ENCODE measurements at places on chromosomes 2 and 18.

DNA sequence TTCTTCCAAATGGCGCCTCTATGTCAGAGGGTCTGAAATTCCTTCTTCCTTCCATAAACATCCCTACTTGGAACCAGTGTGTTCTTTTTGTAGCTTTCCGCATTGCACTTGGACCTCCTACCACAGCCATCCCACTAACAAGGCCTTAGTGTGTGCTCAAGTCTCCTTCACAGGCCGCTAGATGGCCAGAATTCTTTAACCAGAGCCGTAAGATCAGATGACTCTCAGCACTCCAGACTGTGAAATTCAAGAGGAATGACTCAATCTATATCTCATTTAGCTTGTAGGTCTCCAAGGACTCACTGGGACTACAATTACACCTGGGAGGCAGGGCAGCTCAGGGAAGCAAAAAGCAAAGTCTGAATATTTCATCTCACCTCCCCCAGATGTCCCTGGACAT, 298.9 kb downstream of the EIPR1 start:
- no peak for DNase-seq

- peak; percentile 79 for DNase-seq
Measured at GRCh38 chr2:138503087-138503442, 1.5 kb downstream of the SPOPL start.

DNA sequence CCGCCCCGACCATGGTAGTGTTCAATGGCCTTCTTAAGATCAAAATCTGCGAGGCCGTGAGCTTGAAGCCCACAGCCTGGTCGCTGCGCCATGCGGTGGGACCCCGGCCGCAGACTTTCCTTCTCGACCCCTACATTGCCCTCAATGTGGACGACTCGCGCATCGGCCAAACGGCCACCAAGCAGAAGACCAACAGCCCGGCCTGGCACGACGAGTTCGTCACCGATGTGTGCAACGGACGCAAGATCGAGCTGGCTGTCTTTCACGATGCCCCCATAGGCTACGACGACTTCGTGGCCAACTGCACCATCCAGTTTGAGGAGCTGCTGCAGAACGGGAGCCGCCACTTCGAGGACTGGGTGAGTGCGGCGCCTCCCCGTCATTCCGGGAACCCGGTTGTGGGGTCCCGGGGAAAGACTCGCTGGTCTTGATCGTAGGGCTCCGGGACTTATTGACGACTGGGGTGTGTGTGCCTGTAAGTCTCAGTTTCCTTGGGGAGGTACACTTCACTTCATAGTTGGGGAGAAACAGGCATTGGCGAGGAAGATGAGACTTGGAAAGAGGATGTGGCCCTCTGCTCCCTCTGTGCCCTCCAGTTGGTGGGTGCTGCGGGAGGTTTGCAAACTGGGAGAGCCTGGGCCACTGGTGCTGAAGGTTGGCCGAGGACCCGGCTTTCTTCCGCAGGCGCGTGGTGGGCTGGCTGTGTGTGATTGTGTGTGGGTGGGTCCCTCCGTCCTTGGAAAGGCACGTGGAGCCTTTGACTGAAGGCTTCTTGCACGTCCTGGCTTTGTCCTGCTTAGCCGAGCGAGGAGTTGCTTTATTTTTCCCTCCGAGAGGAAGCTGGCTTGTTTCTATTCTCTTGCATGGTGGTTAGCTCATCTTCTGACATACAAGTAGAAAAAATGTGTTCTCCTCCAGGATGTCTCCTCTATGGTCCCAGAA, 886 bp downstream of the PRKCE start:
- DNase-seq: peak; percentile 63

DNA sequence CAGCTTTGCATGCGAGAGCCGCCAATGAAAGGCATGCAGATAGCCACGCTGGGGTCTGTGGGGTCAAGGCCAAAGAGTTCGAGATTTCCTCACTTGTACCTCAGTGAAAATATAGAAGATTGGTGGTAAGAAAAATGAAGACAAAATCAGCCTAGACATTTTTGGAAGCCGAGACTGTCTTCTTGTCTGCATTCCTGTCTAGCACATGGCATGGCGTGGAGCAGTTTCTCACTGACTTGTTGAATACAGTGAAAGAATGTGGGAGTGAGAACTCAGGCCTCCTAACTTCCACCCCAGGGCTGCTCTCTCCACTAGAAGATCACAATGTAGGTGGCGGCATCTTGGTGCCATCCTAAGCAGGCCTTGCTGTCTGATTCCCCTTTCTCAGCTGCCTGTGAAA, 740.8 kb upstream of the HS6ST1 start:
- no peak for DNase-seq

GRCh38 chr2:11168488-11168887, 13.2 kb downstream of the SLC66A3 start:
- no peak for DNase-seq

- no peak for DNase-seq
Measured at GRCh38 chr2:164721430-164721829, 100.1 kb upstream of the GRB14 start.

DNA sequence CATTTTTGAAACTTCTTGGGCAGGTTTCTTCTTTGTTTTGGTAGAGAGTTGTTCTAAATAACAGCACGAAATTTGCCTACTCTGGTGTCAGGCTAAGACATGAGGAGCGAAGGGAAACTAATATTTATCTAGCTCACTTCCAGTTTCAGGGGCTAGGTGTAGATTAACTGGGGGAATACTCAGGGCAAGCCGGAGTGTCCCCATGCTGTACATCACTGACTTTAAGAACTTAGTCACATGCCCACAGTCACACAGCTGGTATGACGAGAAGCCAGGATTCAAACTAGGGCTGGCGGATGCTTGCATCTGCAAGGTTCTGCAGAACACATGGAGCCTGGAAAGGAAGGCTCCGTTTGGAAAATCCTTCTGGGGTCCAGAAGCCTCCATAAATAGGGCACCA, 133.3 kb downstream of the ALPK2 start:
- DNase-seq: no peak

DNA sequence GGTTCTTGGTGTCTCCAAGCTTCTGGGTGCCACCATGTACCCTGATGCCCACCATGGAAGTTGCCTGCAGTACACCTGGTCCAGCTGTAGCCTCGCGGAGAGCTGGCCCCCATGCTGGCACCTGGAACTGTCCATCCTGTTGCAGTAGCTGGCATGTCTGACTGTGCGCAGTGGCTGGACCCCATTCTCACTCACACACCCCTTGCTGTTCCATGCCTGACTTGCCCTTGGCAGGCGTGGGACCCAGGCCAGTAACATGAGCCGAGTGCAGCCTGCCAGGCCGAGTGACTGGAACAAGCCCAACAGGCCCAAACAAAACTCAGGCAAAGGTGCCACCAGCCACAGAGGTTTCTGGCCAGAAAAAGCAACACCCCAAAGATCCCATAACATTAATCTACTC, 73.8 kb downstream of the NEURL3 start:
- no peak for DNase-seq

- no peak for DNase-seq
Measured at GRCh38 chr2:112679484-112679883, 33.7 kb downstream of the SLC20A1 start.

DNA sequence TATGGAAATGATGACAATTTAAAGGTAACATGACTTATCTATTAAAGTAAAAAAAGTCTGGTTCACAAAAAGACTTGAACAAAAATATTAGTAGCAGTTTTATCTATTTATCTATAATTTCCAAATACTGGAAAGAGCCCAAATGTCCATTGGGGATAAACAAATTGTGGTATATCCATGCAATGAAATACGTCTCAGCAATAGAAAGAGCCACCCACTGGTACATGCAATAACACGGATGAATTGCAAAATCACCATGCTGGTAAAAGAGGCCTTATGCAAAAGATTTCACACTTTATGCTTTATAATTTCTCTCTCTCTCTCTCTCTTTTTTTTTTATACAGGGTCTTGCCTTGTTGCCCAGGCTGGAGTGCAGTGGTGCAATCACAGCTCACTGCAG, 91.4 kb upstream of the ASAP2 start:
- DNase-seq: peak; percentile 51

DNA sequence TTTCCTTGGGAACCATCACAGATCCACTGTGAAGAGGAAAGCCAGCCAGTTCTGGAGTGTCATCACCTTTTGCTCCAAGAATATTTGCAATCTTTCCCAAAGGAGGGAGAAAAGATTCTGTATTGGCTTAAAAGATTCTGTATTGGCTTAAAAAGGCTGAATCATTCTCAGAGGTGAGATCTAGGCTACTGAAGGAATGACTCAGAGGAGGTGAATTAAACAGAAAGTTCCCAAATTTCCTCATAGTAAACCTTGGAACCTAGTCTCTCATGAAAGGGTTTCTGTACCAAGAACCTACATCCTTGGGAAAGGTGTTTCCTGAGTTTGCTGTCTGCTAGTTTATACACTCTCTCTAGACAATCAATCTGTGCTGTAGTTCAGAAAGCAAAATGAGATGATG, 34.1 kb upstream of the GRB14 start:
- DNase-seq: no peak

- DNase-seq: no peak
Measured at GRCh38 chr2:58081000-58081399, 34.4 kb downstream of the VRK2 start.

DNA sequence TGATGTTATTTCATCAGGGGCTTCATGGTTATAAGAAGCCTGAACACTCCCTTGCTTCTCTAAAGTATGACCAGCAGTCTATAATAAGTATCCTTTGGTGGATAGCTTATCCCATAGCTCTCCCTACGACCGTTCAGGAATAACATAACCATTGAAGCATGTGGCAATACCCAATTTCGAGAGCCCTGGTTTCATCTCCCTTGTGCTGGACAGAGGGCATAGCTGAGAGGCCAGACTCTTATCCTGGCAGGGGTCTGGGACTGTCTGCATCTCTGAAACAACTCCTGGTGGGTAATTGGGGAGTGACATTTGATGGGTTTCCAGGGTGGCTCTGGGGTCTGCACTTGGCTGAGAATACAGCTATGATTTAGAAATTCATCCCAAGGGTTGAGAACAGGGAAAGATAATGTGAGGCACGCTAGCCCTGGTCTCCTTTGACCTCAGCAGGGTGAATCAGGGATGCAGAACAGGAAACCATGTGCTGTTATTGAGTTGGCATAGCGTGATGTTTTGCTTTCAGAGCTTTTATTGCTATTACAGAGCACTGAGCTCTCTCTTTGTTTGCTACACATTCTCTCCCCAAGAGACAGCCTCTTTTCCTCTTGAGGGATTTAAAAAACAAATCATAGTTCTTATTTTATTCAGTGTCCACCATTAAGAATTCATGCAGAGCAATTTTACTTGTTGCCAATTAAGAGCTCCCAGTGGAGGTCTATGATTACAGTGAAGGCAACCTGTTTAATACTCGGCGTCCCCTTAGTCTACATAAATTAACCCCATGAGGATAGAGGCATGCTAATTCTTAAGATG, 274.5 kb downstream of the NCKAP5 start:
- DNase-seq: no peak

DNA sequence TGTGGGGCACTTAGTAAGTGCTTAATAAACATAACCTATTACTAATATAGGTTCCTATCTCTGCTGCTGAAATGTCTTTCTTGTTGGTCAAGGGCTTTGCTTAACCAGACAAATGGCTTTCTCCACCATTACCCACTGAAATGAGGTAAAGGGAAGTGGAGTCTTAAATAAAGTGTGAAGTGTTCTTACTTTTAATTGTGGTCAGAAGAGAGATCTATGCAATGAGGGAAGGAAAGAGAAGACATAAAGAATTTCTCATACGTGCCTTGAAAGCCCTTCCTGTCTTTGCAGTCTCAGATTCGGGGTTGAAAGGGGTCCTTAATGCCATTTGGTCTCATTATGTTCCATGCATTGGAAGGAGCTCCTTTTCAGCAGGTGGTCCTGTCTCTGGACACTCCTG, 6.9 kb upstream of the CXCR4 start:
- no peak for DNase-seq

DNA sequence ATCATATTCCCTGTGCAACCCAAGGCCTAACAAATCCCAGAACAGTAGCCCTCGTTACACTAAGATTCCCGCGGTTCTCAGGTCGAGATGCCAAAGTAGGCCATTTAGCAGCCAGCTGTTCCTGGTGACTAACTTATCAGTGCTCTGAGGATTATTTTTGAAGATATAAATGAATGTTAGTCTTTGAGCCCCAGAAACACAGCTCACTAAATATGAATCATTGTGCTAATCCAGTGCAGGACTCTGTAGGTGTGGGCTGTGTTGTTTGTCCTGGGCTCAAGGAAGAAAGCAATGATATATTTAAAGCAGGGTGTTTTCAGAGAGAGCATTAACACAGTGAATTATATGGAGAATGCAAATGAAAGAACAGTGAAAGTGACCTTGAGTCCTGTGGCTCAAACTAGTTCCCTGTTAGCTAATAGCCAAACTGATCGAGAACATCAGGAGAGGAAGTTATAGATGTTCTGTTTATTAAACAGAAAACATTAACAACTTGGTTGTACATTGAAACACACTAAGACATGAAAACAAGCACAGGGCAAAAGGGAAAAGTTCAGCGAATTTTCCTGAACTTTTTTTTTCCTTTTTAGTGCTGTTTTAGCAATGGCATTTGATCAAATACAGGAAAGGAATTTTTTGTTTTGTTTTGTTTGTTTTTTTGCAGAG, 228.3 kb downstream of the RNF152 start:
- no peak for DNase-seq

DNA sequence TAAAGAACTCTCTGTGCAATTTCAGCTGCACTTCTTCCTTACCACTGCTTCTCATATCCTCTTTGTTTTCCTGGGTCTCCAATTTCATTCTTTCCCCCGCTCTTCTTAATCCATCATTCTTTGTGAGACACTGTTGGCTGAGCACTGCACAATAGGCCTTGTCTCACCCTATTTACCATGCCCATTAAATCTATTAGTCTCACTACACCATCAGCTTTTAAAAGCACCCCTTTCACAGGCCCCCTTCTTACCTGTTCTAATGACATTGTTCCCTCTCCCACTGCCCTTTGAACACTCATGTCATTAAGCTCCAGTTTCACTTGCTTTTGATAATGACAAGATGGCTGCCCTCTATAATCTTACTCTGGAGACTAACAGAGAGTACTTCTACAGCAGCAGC, 404.1 kb upstream of the ACVR2A start:
- DNase-seq: no peak

DNA sequence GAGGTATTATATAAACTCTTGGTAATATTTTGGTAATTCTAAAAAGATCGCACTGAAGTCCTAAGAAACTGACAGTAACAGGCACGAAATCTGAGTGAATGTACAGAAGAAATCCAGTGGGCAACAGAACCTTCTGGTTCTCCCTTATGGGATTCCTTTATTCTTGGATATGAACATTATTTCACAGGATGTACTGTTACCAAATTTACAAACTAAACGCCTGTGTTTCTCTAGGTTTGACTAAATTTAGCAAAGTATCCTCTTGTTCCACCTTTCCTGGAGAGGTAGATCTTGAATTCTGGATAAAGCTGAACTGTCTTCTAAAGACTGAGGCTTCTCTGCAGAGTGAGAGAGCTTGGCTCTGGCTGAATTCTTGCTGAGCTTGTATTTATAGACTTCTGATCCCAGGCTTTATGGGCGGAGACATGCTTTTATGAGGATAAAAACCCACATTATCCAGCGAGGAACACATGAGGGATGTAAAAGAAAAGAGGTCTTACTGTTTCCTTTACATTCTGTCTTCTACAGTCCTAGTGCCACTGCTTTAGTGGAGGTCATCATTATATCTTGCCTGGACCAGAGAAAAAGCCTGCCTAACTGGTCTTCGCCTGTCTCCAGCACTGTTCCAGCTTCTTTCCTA, 220.8 kb downstream of the CDH2 start:
- DNase-seq: no peak

- DNase-seq: no peak
Measured at GRCh38 chr2:108936076-108936864, 52.8 kb downstream of the EDAR start.

- DNase-seq: no peak
Measured at GRCh38 chr2:36615222-36615621, 17.3 kb upstream of the FEZ2 start.

GRCh38 chr18:3857544-3857943, 407.6 kb downstream of the TGIF1 start:
- no peak for DNase-seq

- DNase-seq: no peak
Measured at GRCh38 chr2:23622966-23623675, 238.1 kb downstream of the KLHL29 start.

All from inflammatory macrophage (primary cell).